ENCODE measurements at places on chromosomes 13 and 19.
A peak's percentile ranks its signal among the peaks of the same experiment; 100 is the strongest.

GRCh38 chr13:35954207-35954560, 177.0 kb downstream of the DCLK1 start:
- DNase-seq: no peak

DNA sequence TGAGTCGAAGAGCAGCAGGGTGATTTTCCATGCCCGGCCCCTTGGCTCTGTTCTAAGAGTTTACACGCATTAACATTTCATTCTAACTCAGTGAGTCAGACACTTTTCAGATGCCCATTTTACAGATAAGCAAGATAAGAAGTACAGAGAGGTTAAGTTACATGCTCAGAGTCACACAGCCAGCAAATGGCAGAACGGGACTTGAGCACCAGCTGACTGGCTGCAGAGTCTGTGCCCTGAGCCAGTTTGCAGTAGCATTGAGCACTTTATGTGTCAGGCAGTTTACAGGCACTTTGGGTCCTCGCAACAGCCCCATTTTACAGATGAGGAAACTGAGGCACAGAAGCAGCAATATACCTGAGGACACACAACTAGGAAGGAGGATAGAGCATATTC, 19.0 kb downstream of the CCDC8 start:
- peak; percentile 22 for DNase-seq

- DNase-seq: no peak
Measured at GRCh38 chr13:95032121-95032520, 269.1 kb downstream of the ABCC4 start.

DNA sequence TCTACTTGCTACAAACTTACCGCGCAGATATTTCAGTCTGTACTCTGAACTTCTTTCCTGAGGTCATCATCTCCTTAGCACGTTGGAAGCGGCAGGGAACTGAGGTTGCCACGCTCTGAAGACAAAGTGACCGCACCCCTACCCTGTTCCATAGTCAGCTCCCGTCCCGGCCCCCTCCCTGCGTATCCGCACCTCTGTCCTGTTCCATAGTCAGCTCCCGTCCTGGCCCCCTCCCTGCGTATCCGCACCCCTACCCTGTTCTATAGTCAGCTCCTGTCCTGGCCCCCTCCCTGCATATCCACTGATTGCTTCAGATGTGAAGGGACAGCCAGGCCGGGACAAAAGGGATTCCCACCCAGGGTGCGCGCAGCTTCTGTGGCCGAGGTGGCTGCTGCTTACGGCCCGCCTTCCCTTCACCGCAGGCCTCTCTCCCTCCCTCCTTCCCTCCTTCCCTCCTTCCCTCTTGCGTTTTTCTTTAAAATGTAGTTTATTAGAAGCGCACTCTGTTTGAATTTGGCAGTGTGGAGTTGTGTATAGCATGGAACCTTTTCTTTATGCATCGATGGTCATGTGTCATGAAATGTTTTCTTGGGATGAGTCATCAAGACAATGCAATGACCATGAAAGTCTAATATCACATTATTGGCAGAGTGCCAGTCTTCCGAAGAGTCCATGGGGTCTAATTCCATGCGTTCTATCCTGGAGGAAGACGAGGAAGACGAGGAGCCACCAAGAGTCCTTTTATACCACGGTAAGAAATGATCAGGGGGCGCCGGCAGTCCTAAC, 21.9 kb upstream of the NDUFS7 start:
- DNase-seq: no peak

- no peak for DNase-seq
Measured at GRCh38 chr13:20801707-20802106, 27.9 kb upstream of the EEF1AKMT1 start.

- DNase-seq: no peak
Measured at GRCh38 chr13:30170569-30170968, 136.8 kb downstream of the KATNAL1 start.

DNA sequence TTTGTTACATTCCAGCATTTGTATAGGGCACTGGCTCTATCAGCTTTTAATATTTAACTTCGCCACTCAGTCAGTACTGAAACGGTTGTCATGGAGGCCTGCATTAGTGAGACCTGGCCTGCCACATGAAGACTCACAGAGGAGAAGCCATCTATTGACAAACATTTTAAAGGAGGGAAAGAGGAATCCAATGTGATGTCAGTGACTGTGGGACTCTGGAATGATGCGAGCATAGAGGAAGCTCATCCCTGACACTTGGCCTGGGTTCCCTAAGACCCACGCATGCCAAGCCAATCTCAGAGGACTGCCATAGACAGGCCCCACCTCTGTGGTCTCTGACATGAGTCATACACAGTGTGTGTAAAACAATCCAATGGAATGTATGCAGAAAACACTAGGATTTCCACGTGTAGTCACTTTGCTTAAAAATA, 7.9 kb upstream of the DPY19L3 start:
- no peak for DNase-seq

DNA sequence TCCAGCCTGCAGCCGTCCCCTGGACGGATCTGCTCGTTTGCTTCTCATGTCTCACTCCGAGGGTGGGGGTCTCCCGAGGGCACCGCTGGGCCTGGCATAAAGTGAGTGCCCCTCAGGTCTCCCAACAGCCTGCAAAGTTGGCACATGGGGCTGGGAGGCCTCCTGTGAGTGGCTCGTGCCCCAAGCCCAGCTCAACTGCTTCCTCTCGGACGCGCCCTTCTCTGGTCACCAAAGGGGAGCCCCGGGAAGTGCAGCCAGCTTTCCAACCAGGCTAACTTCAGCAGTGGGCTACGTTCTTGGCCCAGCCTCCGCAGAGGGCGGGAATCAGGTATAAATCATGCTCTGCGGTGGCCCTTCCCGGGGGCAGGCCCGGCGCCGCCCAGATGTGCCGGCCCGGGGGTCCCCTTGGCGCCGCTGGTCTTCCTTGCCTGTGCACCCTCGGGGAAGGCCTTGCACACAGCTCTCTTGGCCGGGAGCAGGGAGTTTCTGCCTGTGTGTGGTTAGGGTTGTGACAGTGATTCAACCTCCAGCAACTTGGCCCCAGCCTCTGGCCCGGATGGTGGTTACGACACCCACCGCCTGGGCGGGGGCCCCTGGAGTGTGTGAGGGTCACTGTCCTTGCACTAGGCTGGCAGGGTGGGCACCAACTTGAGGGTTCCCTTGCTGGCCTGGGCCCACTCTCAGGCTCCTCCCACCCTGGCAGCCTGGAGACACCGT, 20.7 kb downstream of the CEBPG start:
- DNase-seq: peak; percentile 75

DNA sequence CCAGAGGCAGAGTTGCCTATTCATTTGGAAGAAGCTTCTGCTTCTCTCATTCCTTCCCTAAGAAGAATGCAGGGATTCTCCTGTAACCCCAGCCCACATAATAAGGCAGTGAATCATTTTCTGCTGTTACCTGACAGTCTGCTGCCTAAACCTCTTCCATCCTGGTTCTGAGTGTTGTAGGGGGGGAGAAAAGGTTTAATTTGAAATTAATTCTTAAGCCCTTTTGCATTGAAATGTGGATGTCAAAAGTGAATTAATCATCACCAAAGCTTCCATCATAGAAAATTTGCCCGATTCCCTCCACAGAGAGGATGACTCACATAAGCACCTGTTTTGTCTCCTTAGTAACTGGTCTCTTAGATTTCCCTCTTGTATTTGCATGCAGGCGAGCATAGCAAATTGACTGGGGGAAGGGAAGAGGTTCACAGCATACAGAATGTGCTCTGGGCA, 146.7 kb upstream of the FNDC3A start:
- DNase-seq: no peak

GRCh38 chr13:32639502-32640105, 53.4 kb downstream of the PDS5B start:
- no peak for DNase-seq

- DNase-seq: no peak
Measured at GRCh38 chr19:16096280-16096855, 15.3 kb upstream of the RAB8A start.

GRCh38 chr13:29162638-29163235, 342.6 kb downstream of the MTUS2 start:
- no peak for DNase-seq

DNA sequence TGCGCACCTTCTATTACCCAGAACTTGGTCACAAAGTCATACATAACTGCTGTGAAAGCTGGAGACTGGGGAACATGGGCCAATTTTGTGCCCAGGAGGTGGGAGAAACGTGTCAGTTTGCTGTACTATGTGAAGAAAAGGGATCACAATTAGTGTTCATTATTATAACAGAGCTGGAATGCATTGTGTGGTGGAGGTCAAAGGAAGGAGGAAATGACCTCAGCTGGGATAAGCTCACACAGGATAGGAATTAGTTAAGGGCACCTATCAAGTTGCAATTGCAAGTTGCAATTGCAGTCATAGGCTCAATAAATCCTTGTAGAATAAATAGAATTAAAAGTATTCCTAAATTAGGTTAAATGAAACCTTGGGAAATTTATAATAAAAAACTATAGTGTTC, 103.9 kb upstream of the OBI1 start:
- DNase-seq: no peak

GRCh38 chr19:13163609-13164342, 13.6 kb downstream of the IER2 start:
- DNase-seq: peak; percentile 85

- no peak for DNase-seq
Measured at GRCh38 chr13:46753137-46753536, 43.8 kb downstream of the ESD start.

DNA sequence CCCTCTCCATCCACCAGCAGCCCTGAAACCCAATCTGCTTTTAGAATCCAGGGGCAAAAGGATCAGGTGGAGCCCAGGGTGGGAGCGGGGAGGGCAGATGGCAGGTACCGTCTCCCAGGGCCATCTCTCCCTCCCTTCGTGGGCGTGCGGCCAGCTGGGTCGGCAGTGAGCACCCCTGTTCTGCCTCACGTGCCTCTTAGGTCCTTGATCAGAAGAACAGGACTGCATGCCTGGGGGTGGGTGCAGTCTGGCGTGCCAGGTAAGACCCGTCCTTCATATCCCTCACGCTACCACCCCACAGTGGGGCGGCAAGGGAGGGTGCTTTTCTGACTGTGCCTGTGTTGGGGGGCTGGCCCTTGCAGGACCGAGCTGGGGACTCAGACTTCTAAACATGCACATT, 2.0 kb downstream of the SLC8A2 start:
- no peak for DNase-seq

DNA sequence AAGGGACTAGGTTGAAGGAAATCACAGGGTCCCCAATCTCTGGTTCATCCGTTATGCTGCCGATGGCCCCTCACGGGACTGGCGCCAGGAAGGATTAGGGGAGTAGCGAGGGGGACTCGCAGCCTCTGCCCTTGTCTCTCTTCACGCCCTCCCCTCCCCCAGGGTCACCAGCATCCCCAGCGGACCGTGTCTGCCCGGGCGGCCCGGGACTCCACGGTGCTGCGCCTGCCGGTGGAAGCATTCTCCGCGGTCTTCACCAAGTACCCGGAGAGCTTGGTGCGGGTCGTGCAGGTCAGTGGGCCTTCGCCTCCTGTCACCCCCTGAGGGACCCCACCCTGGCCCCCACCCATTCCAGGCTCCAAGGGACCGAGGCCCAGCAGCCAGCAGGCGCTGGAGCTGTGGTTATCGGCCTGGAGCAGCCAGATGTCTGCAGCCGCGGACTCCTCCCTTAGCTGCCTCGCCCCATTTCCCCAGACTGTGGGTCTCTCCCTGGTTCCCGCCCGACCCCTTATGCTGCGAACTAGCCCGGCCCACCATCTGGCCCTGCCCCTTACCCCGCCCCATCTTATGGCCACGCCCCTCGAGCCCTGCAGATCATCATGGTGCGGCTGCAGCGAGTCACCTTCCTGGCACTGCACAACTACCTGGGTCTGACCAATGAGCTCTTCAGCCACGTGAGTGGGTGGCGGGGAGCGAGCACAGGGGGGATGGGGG, 5.4 kb downstream of the PNPLA6 start:
- no peak for DNase-seq

DNA sequence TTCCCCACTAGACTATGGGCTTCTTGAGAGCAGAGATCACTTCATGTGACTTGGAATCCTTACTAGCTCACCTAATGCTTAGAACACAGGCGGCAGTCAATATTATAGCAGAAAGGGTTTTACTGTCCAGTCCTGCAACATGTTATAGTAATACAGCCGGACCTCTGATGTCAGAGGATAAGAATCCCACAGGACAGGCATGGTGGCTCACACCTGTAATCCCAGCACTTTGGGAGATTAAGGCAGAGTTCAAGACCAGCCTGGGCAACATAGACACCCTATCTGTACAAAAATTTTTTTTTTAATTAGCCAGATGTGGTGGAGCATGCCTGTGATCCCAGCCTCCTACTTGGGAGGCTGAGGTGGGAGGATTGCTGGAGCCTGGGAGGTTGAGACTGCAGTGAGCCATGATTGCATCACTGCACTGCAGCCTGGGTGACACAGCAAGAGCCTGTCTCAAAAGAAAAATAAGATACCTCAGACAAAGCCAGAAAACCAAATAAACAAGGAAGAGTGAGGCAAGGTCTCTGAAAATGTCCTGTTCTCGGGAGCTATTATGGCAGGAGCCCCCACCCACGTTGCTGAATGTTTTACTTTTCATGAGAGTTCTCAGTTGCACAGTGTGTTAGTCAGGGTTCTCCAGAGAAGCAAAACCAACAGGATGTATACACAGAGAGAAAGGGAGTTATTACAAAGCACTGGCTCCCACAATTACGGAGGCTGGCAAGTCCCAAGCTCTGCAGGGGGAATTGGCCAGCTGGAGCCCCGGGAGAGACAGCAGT, 100.8 kb downstream of the UBL3 start:
- DNase-seq: no peak

GRCh38 chr19:15986701-15987100, 37.9 kb downstream of the OR10H4 start:
- no peak for DNase-seq

DNA sequence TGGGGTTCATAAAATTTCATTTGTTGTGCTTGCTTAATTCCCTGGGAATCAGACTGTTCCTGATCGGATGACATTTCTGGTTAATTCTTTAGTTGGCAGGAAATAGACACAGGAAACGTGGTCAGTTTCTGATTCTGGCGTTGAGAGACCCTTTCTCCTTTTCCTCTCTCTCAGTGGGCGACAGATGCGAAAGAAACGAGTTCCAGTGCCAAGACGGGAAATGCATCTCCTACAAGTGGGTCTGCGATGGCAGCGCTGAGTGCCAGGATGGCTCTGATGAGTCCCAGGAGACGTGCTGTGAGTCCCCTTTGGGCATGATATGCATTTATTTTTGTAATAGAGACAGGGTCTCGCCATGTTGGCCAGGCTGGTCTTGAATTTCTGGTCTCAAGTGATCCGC, 10.8 kb downstream of the LDLR start:
- DNase-seq: no peak

DNA sequence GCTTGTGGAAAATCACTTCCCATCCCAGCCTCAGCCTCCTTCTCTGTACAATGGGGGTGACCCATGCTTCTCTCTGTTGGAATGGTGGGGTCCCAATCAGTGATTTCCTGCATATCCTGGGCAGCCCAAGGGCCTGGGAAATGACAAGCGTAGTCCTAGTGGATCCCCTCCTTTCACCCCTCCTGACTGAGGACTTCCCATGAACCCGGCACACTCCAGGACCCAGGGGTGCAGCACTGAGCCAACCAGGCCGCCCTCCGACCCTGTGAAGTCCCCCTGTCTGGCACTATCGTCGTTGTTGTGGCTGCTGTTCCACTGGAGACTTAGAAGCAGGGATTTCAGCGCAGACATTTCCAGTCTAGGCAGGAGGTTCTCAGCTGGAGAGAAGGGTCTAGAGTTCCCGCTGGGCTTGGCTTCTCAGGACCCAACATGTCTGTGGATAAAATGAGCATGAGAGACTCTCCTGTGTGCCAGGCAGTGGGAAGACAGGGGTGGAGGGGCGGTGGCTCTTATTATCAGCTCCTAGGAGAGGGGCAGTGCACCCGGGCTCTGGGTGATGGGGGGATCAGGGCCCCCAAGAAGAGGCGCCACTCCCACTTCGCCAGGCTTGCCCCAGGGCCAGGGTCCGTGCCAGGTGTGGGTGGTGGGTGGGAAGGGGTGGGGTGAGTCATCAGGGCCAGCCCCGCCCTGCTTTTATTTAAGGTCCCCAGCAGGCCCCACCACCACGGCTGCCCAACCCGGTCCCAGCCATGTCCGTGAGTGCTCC, at the start of gene LGALS7B:
TSS of gene LGALS7B (plus strand) at position 723 of the 766 bp plus-strand sequence. CDS start at position 750, 27 bp downstream.
- DNase-seq: no peak

All from cardiac septum (tissue), 1 donor.